Lung microvascular endothelial cell (primary cell): ENCODE measurements at places on chromosomes 4 and X. TPM values are rescaled to one million over a fixed set of nuclear protein-coding genes. Genes with fewer than 3 reads are reported as not detected.

Gene MAGEB18
- total RNA-seq, result not detected in 2 replicates

Gene SMIM10L2A
- 0.40 and 0.65 TPM in 2 replicates for total RNA-seq

Gene DRP2
- 0.22 TPM in 1 of 2 replicates, not detected in the other for total RNA-seq

Gene NR3C2
- 4.6 TPM in 2 replicates for total RNA-seq

Gene STK26
- under 0.01 and 0.22 TPM in 2 replicates for total RNA-seq

Gene CFAP299
- total RNA-seq, result not detected in 2 replicates

Gene RNF150
- under 0.01 TPM in 2 replicates for total RNA-seq

Gene ARR3
- total RNA-seq, result not detected in 2 replicates

Gene SPANXN2
- total RNA-seq, result not detected in 2 replicates

Gene PARM1
- under 0.01 TPM in 1 of 2 replicates, not detected in the other for total RNA-seq

Gene KLF8
- total RNA-seq, result 0.20 and 0.22 TPM in 2 replicates

Gene CT47B1
- total RNA-seq, result not detected in 2 replicates

Gene DGAT2L6
- total RNA-seq, result not detected in 2 replicates

Gene BEND4
- total RNA-seq, result under 0.01 and 0.20 TPM in 2 replicates

Gene CT45A5
- total RNA-seq, result not detected in 2 replicates

Gene INTS6L
- 0.44 and 0.60 TPM in 2 replicates for total RNA-seq
